Forelimb muscle (tissue), 1 donor: ENCODE measurements at places on chromosomes 6 and 20. TPM values are rescaled to one million over a fixed set of nuclear protein-coding genes. Genes with fewer than 3 reads are reported as not detected.

The IL17A gene
- not detected for polyA plus RNA-seq

GRCh38 chr6:149266659-149267058, 50.9 kb upstream of the TAB2 start:
- DNase-seq: no peak

The RGS17 gene
- 1.2 TPM for polyA plus RNA-seq

GRCh38 chr20:16145919-16146318, 427.3 kb downstream of the KIF16B start:
- no peak for DNase-seq

- DNase-seq: no peak
Observed at GRCh38 chr6:72559555-72559954, 62.3 kb upstream of the KCNQ5 start.
